ENCODE measurements at places on chromosomes 3 and 15.

- DNase-seq, result no peak
These were observed 329.7 kb upstream of the NECTIN3 start for GRCh38 chr3:110741891-110742290.

GRCh38 chr3:54954022-54954421 lies 26.2 kb upstream of the LRTM1 start:
- no peak for DNase-seq

GRCh38 chr3:120341658-120342346 lies 7.4 kb downstream of the LRRC58 start:
- no peak for DNase-seq

- no peak for DNase-seq
These were observed 65.6 kb downstream of the PLSCR2 start for GRCh38 chr3:146403792-146404191.

DNA sequence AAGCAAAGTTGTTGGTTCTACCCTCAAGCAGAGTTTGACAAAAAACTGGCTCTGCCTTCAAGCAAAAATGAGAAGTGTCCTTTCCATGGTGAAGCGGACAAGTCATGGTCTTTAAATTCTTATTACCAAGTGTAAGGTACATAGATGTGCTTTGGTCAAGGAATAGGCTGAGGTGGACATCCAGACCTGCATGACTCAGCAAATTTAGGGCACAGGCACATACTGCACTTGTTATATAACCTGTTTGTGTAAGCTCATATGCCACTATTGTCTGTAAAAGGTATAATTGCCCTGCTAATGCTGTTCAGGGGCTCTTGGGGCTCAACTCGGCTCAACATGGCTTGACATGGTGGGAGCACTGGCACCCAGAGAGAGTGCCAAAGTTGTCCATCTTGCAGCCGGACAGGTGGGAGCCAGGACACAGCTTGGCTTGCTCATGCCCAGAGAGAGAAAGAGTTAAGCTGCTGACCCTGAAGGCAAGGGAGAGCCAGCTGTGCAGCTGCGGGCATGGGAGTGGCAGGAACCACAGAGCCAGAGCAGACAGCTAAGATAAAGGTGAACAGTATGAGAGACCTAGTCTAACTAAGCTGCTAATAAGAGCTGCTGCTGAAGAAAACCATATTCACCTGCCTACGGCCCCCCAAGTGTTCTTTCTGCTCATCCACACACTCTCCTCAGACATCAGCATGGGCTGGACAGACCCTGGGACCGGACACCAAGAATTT lies 17.7 kb downstream of the MCCC1 start:
- DNase-seq, result no peak

DNA sequence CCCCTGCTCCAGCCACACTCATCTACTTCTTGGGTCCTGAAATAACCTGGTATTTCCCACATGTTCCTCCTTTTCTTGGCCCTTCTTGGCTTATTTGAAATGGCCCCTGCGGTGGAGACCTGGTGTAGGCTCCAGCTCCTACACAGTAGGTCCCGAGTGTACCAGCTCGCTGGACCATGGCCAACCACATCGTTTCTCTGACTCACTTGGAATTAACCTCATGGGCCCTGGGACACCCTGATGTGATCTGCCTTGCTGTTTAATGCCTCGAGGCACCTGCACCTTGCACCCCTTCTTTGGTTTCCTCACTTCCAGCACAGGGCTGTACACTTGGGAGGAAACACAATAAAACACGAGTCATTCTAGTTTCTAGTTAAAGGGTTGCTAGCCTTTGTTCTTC lies 60.3 kb downstream of the FEM1B start:
- DNase-seq, result no peak

DNA sequence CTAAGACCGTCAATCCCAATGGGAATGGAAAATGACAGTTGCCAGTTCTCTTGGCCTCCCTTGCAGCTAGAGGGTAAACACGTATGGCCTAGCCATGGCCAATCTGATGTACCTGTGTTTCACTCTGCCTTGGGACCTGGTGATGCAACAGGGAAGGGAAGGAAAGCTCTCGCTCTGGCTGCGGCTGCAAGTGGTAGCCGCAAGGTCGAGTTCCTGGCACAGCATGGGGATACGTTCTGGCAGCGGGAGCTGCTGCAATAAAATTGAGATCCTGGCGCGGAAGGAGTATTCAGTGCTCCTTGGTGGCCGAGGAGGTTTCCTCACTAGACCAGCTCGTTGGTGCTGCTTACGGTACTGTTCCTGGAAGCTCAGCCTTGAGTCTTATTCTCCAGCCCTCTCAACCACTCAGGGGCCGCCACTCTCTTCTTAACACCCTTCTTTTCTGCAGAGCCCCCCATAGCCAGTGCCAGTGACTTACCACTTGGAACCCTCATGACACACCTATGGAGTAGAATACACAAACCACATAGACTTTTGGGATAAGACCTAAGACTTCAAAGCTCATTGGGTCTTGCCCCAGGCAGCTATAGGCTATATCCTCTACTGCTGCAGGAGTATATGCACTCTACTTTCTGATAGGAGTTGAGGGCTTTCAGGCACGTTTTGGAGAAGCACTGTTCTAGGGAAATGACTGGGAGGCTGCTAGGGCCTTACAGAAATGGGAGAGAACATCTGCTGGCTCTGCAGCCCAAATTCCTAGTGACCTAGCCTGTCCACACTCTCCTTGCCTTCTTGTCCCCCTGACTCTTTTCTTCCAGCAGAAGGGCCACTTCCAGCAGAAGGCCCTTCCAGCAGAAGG lies 2.7 kb downstream of the KY start:
- DNase-seq, result peak; percentile 57

- DNase-seq, result no peak
These were observed 8.2 kb upstream of the C3orf38 start for GRCh38 chr3:88141458-88142083.

DNA sequence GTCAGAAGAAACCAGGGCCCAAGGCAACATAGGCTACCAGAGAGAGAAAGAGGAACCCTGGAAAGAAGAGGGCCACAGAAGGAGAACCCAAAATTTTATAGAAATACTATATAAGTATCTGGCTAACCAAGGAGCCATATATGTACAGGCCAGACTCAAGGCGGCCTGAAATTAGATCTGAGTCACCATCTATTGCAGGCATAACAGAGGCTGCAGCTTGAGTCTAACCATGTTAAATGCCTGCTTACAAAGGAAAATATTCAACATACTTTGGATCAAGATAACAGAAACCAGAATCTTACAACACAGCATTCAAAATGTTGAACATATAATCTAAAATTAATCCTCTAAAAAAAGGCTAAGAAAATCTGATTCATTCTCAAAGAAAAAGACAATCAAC lies 23.1 kb downstream of the IGSF11 start:
- no peak for DNase-seq

- no peak for DNase-seq
These were observed 530.7 kb upstream of the CFAP20DC start for GRCh38 chr3:59580499-59580898.

GRCh38 chr15:99502182-99502581 lies 63.6 kb upstream of the MEF2A start:
- DNase-seq, result no peak

GRCh38 chr15:80689716-80690115 lies 5.4 kb upstream of the ABHD17C start:
- no peak for DNase-seq

GRCh38 chr15:66868918-66869317 lies 166.9 kb downstream of the SMAD6 start:
- peak; percentile 5 for DNase-seq

DNA sequence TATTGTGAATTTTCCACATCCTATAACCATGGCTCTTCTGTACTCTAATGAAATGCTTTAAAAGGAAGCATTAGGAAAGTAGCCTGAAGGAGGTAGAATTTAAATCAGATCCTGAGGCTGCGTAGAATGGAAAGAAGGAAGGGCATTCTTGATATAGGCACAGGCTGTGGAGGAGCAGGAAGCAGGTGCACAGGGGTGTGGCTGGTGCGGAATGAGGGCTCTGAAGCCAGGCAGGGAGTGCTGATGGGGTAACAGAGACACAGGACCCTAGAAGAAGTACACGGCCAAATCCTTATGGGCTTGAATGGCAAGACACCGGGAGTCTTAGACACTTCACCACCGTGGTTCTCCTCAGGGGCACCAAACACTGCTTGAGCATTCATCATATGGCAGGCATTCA lies 97.0 kb downstream of the MYLK start:
- DNase-seq, result no peak

DNA sequence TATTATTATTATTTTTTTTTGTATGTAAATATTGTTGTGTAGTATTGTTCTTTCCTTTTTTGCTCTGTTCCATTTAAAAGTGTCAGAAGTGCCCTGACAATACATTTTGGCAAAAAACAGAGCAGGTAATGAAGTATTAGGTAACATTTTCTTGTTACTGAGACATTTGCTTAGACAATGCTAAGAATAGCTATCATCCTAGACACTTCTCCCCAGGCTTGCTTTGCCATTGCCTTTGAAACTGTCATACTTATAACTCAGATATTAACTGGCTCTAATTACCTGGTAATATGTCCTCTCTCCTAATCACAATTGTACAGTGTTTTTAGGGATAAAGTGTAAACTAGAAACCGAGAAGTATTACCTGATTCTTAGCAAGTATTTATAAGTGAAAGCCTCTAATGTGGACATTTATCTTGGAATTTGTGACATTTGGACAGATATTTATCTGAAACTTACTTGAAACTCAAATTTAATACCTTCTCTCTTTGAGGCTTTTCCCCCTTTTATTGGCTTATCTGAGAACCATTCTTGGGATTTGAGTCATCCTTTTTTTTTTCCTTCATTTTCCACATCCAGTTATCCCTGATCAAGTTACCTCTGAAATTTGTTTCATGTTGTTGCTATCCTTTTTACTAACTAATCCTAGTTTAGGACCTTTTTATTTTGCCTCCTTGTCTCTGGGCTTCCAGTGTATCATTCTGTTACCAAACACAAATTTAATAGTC lies 13.1 kb downstream of the ARIH1 start:
- DNase-seq, result no peak

GRCh38 chr15:78065973-78066946 lies 11.3 kb downstream of the TBC1D2B start:
- DNase-seq, result no peak

DNA sequence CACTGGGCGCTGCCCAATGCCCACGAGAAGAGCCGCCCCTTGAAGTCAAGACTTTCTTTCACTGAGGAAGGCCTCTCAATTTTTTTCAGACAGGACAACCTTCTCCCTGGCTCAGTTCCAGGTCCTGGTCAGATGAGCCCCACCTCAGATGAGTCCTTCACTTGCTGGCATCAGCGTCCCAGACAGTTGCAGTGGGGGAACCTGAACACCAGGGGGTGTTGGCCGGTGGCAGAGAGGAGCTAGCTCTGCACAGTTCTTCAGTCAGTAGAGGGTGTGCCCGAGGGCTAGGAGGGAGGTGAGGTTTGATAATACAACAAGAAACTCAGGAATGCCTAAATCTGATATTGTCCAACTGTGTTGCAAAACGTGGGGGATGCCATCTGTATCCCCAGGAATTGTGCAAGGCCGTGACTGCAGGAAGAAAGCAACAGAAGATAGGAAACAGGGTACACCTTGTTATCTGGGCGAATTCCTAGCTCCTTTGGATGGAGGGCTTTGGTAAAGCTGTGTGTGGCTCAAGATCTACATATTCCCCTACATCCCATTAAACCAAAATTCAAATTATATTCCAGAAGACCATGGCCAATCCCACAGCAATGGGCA lies 34.3 kb downstream of the CCR3 start:
- DNase-seq, result no peak

- no peak for DNase-seq
These were observed 198.2 kb downstream of the SSR3 start for GRCh38 chr3:156356537-156357363.

- no peak for DNase-seq
These were observed 140.0 kb upstream of the MLF1 start for GRCh38 chr3:158430968-158431367.

DNA sequence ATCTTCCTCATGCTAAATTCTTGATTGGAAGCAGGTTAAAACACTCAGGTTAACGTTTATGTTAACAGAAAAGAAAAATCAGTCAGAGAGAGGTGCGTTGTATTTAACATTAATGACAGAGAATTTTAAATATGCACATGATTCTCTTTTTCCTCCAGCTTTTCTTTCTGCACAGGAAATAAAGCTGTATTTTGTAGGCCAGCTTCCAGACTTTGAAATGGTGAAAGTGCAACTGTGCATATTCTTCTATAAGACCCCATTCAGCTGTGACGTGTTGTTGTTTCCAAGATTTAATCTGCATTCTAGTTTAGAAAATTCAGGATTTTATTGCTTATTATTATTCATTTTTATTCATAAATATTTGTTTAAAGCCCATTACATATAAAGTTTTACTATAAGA lies 11.8 kb downstream of the MBNL1 start:
- no peak for DNase-seq

- DNase-seq, result no peak
These were observed 165.8 kb downstream of the GOLIM4 start for GRCh38 chr3:167929968-167930367.

DNA sequence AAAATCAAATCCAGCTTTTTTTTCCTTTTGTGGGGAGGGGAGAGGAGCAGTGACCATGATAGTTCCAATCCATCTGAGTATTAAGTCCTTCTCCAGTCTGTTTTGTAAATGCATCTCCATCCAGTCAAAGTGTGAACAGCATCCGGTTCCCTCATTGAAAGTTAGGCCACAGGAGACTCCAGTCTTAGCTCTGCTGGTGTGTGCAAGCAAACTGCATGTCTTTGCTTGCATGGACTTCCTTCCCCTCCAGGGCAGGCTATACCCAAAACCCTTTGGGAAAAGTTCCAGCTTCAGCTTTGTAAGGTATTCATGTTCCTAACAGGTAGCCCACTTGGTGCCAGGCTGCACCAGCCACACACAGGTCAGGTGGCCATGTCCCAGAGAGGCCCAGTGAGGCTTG lies 3.1 kb upstream of the MAN2C1 start:
- no peak for DNase-seq

DNA sequence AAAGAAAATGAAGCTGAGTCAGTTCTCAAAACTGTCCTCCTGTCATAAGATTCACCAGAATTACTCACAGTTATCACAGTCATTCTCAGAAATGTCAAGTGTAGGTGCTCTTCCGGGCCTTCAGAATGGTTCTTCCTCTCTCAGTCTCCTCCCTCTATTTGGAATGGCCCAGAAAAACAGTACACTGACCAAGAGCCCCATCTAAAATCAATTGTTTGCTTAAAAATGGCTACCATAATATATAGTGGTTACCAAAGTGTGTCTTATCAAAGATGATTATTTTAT lies 99.8 kb downstream of the MECOM start:
- DNase-seq, result no peak

DNA sequence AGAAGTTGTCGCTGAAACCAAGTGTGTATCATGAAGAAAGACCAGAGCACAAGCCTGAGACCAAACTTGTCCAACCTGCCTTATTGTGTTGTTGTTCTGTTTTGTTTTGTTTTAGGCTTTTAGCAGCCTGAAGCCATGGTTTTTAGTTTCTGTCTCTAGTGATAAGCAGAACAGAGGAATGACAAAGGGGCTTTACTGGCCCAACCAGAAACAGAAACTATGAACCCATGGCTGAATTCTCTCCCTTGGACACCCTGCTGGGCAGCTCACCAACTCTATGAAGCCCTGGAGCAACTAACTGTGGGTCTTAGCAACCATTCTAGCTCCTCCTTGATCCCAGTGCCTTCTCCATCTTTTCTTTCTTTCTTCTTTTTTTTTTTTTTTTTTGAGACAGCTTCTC lies 30.3 kb downstream of the HCLS1 start:
- no peak for DNase-seq

All from coronary artery (tissue), 2 donors.